GM18507 (cell line): ENCODE measurements at places on chromosomes 6 and 20.

DNA sequence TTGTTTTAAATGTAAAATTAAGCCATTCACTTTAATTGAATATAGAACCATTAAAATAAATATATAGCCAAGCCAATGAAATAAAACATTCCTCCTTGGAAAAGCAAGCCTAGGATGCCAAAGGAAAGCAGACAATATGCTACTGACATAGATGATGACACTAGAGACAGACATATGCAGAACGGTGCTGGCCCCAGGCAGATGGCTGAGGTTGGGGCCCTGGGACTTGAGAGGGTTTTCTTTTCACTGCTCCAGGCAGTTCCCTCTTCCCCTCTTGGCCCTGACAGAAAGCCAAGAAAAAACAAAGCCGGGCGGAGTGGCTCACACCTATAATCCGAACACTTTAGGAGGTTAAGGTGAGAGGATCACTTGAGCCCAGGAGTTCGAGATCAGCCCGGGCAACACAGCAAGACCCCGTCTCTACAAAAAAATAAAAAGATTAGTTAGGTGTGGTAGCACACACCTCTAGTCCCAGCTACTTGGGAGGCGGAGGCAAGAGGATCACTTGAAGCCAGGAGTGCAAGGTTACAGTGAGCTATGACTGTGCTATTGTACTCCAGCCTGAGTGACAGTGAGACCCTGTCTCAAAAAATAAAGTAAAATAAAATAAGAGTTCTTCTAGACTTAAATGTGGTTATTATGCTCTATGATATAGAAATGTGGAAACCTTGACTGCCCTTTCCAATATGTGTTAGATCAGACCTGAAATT lies 31.2 kb downstream of the FASTKD5 start:
- no peak for DNase-seq

DNA sequence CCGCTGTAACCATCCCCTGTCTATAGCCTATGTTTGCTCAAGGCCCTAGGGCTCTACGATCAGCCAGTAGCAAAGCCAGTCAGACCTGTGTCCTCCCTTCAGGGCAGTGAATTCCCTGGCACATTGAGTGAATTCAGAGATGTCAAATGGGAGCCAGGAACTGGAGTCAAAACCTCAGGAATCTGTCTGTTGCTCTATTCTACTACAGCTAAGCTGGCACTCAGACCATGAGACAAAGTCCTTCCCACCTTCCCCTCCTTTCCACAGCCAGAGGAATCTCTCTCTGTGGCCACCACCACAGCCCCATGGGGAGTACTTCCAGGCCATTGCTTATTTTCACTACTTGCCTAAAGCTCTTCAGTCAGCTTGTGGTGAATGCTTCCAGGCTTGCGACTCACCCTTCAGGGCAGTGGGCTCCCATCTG lies 82.0 kb downstream of the PKIB start:
- no peak for DNase-seq

DNA sequence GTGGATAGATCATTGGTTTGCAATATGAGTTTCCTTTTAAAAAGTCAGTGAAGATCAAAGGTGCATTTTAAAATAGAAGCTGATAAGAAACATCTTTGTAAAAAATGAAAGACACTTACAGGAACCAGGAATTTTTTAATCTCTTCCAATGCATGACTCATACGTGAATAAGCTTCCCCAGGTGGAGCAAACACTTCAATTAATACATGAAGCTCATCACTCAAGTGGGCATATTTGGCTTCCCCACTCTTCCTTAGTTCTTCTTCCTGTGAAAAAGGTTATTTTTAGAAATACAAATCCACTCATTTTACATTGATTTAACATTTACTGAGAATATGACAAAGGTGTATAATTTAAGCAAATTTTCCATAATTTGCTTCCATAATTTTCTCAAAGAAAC lies 308.1 kb downstream of the KHDRBS2 start:
- DNase-seq = no peak

DNA sequence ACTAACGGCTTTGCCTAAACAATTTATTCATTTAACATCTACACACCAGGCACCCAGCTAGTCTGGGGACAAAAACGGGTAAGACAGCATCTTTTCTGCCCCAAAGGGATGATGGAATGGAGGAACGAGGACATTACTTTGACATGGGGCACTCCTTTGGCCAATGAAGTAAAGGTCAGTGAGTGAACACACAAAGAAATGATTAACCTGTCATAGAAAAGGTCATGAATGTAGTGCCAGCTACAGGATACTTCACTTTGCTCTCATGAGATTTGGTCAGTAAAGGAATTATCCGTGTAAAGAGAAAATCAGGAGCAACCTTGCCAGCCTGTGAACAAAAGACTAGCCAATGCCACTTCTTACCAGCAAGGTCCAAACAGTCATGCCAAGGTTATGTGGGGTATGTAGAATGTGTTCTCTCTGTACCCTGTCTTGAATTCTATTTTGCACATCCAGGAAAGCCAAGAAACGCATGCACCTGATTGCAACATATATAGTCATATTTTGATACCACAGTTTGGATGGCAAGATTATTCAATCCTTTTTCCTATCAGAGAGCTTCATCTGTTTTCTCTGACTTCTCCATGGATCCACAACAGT lies 145.3 kb downstream of the GMPR start:
- DNase-seq = no peak

GRCh38 chr6:150196942-150197745 lies 54.3 kb downstream of the PPP1R14C start:
- DNase-seq = no peak

DNA sequence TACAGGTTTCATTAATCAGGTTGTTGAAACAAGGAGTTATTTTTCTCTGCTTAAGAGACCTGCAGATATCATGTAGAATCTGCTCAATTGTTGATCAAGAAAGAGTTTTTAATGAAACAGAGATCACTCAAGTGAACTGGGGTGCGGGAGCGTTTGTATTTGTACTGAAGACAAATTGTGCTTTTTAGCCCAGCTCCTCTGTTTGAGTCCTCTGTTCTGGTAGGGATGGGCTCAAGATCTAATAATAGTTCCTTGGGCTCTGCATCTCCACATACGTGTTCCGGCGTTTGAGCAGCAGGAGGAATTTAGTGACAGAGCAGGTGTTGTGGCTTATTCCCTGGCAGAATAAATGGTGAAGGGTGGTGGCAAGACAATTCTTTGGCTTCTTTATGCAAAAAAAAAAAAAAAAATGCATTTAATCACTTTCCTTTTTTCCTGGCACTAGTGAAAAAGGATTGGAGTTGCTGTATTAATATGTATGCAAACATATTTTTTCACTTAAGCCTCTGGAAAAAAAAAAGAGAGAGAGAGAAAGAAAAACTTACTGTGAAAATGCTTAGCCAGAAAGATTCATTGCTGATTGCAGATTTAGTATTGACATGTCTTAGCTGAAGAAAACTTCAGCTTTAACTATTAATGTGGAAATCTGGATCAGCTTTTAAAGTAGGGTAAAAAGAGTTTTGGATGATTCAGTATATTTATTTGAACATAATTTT lies 4.0 kb downstream of the CITED2 start:
- DNase-seq = no peak

DNA sequence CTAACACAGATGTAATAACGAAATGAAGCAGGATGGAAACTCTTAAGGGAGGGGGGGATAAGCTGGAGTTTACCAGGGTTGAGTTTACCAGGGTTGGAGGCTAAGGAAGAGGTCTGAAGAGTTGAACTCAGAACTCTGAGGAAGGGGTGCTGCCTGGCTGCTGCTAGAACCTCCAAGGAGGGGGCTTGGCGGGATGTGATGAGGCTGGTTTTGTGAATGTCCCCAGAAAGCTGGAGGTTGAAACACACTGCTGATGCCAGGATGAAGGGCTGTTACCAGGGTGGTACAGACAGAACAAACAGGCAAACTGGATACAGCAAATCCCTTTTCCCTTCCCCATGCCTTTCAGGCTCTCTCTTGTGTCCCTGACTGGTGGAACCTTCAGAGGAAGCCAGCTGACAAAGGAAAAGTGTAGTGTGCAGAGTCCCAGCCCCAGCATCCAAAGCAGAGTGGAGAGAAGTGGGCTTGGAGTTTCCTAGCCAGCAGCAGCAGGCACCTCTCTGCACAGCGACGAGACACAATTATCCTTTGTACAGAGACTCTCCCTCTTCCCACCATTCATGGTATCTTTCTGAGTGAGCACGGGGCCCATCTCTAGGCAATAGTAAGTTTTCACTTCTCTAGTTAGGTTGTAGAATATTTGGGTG lies 23.7 kb downstream of the UBE2V1 start:
- DNase-seq = no peak

DNA sequence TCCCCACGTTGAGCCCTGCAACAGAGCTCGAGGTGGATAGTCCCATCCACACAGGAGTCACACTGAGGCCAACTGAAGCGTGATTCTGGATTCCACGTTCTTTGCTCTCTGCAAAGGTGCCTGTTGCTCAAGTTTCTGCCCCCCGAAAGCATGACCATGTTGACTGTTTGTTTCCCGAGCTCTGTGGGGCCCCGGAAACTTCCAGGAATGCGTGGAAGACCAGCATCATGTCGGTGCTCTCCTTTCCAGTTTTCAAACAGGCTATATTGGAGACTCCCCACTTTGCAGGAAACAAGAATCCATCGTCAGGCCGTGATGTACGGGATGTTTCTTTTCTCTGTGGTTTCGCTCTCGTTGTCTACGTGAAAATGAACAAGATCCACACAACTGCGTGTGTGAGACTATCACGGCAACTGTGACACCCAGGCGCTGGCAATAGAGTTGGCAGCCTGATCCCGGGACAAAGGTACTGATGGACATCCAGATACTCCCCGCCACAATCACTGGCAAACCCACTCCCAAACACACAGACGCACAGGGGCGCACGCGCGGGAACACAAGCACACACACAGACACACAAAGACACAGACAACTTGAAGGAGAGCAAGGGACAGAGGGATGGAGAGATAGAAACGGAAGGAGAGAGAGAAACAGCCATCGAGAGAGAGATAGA lies 444.6 kb upstream of the DEFB115 start:
- no peak for DNase-seq

GRCh38 chr20:57716202-57716601 lies 6.4 kb upstream of the PMEPA1 start:
- no peak for DNase-seq

- DNase-seq = no peak
Measured at GRCh38 chr20:48760403-48760983, 67.3 kb downstream of the PREX1 start.

DNA sequence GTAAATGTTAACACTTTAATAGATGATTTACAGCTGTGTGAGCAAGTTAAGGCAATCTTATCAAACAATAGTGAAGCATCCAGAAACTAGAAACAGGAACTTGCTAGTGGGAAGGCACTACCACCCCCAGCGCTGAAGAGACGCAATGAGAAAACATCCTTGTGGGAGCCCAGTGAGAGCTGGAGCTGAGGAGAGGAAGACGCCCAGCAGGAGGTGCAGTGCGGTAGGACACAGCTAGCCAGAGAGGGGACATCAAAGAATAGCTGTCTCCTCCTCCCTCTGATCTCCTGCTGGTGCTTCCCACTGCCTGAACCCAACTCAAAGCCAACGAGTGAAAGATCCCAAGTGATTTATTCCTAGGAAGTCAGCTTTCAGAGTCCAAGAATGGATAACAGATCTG lies 140.3 kb downstream of the COL12A1 start:
- DNase-seq = no peak

DNA sequence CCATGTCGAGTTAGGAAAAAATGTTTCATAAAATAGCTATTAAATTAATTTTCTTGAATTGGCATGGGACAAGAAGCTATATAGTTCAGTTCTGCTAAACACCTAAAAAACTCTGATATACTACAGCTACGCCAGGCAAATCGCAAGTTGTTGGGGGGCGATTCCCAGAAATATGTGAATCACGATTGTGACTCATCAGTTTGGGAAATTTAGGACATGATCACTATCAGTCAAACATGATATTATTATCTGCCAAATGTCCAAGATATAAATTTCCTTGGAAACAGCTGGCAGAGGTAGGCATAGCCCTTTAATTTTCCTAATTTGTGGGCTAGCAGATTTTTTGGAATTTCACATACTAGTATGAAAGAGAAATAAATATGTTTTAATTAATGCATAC lies 123.6 kb downstream of the ATXN1 start:
- DNase-seq = no peak

DNA sequence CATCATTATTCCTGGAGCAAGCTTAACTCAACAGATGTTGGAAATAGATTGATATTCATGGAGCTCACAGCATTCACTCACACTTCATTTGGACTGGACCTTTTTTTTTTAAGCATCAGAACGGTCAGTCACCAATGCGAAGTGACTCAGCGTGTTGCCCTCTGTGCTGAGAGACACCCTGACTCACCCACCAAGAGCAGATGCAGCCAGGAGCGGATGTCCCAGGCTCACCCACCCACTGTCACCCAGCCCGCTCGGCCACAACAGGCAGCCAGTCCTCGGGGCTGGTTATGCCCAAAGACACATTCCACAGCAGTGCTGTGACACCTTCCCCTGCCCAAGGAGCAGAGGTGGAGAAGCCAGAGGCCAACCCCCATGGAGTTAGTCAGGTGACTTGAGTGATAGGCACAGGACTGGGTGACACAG lies 15.7 kb downstream of the RNASET2 start:
- DNase-seq = no peak

GRCh38 chr6:35782424-35782823 lies 1.6 kb downstream of the CLPSL1 start:
- DNase-seq = no peak

GRCh38 chr6:121593011-121593641 lies 157.7 kb downstream of the GJA1 start:
- DNase-seq = no peak

DNA sequence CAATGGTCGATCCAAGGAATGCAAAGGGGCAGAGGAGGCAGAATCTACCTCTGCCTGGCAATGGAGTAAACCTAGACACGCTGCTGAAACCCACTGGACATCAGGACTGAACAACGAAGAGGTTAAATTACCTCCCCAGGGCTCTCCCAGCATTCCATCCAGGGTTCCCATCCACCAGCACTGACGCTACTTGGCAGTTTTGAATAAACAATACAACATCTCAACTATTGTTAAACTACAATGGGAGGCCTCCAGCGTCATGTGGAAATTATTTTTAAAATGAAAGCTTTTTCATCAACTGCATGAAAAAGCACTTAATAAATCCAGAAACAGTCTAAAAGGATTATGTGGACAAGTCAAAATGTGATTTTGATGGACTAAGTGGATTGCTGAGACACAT lies 96.8 kb upstream of the NHSL1 start:
- no peak for DNase-seq

DNA sequence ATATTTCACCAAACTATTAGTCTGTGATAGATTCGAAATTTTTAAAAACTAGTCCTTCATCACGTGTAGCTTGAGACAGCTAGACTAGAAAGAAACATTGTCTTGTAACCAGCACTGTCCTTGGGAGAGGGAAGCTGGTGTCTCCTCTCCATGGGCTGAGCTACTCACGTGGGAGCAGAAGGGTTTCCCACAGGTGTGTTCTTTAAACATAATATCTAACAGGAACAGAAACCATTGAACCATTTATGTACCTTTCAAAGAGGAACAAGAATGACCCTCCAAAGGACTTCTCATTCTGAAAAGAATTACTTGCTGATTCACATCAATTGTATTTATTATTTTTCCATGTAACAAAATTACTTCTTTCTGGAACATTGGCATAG lies 72.4 kb upstream of the SYNJ2 start:
- no peak for DNase-seq

DNA sequence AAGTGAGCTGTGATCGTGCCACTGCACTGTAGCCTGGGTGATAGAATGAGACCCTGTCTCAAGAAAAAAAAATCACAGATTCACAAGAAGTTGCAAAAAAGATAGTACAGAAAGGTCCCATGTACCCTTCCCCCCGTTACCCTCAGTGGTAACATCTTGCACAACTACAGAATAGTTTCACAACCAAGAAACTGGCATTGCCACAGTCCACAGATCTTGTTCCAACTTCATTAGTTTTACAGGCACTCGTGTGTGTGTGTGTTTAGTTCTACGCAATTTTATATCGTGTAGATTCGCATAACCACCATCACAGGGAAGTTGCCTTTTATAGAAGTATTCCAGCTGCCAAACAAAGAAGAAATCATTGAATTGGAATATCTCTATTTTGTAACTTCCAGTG lies 19.1 kb downstream of the SPATA2 start:
- no peak for DNase-seq
